ENCODE measurements at places on chromosomes 4 and X.

DNA sequence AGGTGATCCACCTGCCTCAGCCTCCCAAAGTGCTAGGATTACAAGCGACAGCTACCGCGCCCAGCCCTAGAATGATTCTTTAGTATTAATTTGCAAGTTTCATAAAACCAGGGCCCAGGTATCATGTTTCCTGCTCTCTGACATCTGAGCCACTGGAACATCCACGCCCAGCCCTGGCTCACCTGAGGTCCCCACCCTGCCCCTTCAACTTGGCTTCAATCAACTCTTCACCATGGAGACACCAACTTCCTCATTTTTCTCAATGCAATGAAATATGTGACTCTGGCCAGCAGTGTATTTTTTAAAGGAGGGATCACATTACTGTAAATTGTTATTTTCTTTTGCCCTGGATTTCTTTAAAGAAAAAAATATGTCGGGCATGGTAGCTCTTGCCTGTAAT, 3.9 kb downstream of the PRSS12 start:
- no peak for DNase-seq

DNA sequence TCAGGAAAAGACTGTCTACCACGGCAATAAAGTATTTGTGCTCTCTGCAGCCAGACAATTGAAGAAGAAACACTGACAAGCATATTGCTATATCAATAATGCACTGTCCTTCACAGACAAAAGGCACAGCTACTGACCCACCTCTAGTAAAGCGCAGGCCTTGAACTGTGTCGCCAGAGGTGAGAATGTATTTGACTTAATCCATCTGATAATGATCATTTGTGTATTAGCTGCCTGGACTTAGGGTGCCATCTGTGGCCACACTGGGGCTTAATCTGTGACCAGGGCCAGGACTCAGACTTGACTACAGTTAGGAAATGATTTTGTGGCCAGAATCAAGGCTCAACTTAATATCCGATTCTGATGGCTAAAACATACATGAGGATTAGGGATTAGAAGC, 260.4 kb downstream of the SMARCA1 start:
- no peak for DNase-seq

DNA sequence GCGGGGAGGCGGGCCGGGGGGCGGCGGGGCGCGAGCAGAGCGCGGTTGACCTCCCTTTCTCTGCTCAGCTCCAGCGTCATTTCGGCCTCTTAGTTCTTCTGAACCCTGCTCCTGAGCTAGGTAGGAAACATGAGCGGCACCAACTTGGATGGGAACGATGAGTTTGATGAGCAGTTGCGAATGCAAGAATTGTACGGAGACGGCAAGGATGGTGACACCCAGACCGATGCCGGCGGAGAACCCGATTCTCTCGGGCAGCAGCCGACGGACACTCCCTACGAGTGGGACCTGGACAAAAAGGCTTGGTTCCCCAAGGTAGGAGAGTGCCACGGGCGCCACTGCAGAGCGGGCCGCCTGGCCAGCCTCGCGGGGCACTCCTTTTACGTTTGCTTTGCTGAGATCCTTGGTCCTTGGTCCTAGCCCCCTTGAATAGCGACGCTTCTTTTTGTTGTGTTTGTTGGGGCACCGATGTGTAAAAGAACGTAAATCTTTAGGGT, at the start of gene HTATSF1:
HTATSF1 (plus strand) TSS at position 37 of the 497 bp plus-strand sequence; CDS start at position 130, 93 bp downstream.
- no peak for DNase-seq

- DNase-seq = no peak
These were observed 4.9 kb downstream of the UBA6 start for GRCh38 chr4:67696061-67696460.

DNA sequence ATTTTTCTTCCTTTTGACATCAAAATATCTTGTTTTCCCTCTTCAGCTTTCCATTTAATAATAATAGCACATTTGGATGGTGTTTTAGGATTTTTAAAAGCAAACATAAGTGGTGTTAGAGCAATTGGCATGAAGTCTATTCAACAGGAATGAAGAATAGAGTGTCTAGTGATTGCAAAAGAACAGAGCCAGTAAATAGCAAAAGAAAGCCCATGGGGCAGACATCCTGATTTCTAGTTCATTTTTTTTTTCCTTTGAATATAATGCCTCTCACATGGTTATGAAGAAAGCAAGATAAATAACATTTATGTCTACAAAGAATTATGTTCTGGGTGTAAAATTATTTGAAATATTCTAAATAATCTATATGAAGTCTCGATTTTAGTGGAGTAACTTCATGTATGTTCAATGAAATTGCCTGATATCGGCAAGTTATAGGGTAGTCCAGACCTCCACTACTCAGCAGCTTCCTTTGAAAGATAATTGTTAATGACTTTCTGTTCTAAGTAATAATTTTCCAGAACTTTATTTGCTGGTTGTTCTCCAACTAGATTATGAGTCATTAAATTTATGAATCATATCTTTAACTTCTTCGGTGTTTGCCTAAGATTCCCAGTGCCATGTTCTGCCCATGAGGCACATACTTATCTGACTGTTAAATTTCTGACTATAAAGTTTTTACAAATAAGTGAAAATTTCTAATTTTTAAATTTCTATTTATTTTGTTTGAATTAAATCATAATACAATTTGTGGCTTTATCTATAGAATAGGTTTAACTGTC, 587.9 kb downstream of the TLL1 start:
- DNase-seq = no peak
